ENCODE measurements at places on chromosomes 4 and X.

- no peak for DNase-seq
Observed at GRCh38 chrX:78074088-78074487, 30.0 kb upstream of the PGK1 start.

DNA sequence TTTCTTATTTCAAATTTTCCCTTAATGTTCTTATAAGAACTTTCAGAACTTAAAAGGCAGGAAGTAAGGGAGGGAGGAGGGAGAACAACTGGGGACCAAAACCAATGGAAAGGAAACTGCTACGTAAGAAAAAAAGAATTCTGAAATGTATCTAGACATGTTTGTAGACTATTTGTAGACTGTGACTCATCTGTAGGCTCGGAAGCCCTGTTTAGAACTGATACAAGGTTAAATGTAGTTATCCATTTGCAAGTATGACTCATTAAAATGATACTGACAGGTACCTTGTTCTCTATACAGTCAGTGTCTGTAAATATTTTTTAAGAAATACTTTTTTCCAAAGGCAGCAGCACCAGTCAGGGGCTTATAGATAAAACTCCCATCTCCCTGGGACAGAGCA is 202.0 kb downstream of the DHX15 start:
- DNase-seq, result no peak

DNA sequence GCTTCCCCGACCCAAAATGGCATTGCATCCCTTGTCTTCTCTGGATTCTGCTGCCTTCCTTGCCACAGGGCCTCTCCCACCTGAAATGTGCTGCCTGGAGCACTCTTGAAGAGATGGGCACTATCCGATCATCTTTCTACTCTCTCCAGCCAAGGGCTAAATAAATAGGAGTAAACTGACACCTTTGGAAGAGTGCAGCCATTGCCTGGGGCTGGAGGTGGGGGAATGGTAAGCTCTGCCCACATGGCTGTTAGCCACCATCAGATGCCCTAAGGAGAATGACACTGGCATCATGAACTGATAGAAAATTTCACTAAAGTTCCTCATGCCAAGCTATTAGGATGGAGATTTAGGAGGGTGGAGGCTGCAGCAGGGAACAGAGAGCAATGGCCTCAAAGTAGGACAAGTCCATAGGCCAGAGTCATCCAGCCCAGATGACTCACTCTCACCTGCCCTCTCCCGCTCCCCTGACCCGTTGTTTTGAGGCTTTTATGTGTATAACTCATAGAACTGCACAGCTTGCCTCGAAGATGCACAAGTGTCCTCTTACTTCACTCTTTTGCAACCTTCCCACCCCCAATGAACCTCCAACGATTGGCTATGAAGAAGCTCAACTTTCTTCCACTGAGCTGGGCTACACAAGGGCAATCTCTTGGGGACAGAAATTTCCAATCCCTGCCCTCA is 822 bp upstream of the PFKFB1 start:
- no peak for DNase-seq

GRCh38 chrX:129360175-129360574 is 163.1 kb downstream of the SMARCA1 start:
- DNase-seq, result peak; percentile 18

DNA sequence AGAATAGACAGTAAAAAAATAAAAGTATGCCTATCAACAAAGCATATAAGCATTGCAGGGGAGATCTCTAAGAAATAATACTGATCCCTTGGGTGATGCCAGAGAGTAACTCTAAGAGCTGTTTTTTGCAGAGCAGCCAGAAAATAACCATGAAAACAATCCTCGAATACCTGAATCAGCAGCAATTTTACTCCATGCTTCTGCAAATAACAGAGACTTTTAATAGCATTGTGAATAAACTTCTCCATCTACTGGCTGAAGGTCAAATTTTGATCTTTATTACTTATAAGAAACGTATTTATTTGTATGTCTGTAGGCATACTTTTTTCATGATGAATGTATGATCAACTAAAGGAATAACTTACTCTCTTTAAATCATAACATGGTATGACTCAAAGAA is 334.5 kb downstream of the GALNTL6 start:
- DNase-seq, result no peak

DNA sequence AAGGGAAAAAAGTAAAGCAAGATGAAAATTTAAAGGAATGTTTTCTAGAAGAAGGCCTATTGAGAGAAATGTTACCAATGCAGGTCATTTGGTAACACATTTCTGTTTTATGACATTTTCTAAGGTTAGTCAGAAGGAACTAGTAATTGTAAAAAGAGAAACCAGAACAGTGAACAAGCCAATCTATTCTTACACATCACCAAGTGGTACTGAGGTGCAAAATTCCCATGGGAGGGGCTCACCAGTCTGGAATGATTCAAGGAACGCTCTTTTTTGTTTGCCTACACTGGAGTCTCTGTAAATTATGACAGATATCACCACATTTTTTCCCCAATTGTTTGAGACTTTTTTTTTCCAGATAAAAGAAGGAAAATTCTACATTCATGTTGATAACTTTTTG is 404.7 kb upstream of the CNKSR2 start:
- no peak for DNase-seq

GRCh38 chr4:81505004-81505598 is 33.4 kb upstream of the RASGEF1B start:
- no peak for DNase-seq

GRCh38 chr4:146428298-146428697 is 93.4 kb downstream of the SLC10A7 start:
- DNase-seq, result peak; percentile 24

GRCh38 chr4:62531264-62531663 is 1331.1 kb downstream of the ADGRL3 start:
- no peak for DNase-seq

DNA sequence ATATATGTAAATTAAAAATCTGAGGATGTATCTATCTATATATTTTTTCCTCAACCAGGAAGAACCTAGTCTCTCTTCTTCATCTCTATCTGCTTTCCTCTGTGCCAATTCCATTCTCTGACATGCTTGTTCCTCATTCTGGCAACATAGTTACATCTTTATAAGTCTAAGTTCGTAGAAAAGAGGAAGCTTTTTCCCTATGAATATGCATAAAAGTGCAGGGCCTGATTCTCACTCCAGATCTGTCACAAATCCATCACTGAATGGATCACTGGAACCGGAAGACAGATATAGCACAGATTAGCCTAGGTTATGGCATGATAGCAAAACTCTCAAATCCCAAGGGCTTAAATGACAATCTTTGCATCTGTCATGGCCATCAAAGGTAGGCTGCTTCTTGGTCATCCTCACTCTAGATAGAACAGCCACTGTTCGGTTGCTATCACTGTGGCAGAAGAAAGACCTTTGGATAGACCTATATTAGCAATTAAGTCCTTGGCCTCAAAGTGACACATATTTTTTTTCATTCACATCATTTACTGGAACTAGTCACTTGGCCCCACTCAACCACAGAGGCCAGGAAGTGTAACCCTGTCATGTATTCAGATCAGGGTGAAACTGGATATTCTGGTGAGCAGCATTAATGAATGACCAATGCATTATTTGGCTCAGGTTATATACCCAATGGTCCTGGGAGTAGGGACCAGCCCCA is 22.2 kb downstream of the DTHD1 start:
- no peak for DNase-seq

DNA sequence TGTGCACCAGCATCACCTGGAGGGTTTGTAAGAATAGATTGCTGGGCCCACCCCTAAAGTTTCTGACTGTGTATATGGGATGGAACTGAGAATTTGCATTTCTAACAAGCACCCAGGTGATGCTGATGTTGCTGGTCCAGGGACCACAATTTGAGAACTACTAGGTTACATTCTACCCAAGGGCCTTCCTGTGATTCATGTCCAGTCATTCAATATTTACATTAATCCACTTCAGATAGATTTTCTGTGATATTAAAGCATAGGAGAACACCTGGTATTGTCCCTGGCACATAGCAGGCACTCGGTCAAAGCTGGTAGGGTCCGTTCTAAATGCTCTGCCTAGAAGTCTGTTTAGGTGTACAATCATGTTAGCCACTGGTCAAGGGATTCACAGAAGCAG is 19.5 kb upstream of the XPNPEP2 start:
- DNase-seq, result no peak

DNA sequence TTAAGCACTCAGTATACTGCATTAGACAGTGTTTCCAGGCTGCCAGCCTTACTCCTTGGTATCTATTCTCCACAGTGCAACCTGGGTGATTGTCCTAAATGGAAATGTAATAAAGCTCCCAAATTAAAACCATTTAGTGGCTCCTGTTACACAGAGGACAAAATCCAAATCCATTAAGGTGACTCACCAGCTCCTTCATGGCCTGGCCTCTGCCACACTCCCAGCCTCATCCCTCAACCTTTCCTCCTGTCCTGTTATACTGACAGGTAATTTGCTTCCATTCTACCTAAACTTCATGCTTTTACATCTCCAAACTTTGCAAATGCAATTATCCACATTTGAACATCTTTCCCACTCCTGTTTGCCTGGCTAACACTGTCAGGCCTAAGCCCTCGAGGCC is 140.3 kb downstream of the INPP4B start:
- no peak for DNase-seq

DNA sequence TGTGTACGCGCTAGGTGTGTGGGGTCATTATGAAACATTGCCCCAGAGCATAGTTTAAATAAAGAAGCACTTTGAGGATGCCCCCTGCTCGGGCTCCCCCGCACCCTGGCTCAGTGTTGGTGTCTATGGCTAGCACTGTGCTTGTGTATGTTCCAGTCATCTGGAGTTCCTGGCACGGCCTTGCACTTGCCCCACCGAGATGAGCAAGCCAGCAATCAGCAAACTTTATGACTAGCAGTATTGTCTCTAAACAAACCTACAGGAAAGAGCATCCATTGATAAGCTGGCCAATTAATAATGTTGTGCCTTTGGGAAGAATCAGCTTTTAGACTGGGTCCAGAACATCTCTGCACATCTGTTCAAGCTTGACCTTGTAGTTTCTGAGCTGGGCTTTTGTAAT is 707 bp upstream of the SHROOM4 start:
- no peak for DNase-seq

- DNase-seq, result no peak
Observed at GRCh38 chr4:70915036-70915815, 13.1 kb downstream of the MOB1B start.

GRCh38 chrX:72020204-72020603 is 109.6 kb downstream of the NHSL2 start:
- no peak for DNase-seq

DNA sequence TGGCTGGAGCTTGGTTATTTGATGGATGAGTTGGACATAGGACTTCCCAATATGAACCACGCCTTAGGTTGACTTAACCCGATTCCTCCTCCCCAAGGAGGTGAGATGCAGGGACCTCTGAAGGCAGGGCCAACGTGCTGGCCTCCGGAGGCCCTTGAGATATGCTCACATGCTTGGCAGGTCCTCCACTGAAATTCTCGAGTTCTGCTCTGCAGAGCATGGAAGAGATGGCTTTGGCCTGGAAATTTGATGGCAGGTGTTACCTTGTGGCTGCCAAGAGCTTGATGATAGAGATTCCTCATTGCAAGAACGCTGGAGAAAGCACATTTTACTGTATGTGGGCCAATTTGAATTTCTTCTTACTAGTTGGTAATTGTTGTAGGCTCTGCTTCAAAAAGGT is 117.4 kb upstream of the LIMCH1 start:
- DNase-seq, result no peak

DNA sequence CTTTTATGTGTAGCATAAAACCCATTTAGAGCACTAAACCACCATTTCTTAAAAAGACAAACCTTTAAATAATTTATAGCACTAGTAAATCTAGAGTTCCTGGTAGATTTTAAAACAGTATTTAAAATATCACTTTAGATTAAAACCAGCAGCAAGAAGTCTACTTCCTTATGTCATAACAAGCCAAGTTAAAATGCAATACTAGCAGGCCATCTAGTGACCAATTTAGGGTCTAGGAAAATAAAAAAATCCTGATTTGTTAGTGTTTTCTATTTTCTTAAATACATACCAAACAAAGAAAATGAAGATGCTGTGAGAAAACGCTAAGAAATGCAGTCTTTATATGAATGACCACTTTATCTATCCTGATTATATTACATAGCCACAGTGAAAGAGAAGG is 53.9 kb downstream of the PAPSS1 start:
- peak; percentile 3 for DNase-seq

- DNase-seq, result peak; percentile 50
Observed at GRCh38 chr4:4852591-4853362, 6.7 kb upstream of the MSX1 start.

GRCh38 chrX:31580726-31581125 is 508.9 kb upstream of the FTHL17 start:
- no peak for DNase-seq

DNA sequence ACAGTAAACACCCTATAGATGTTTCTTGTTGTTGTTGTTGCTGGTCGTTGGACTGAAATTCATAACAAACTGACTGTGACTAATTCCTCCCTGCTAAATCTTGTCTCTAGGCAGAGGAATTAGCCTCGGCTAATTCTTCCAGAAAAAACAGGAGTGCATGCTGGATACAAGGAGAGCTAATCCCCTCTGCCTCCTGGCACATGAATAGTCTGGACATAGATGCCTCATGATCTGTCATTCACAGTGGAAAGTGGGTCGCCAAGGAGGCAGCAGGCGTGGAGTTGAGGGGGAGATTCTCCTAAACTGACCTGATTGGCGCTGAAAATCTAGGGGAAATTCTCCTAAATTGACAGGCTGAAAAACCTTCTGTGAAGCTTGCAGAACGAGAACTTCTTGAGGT is 220.1 kb downstream of the DCTD start:
- DNase-seq, result no peak

DNA sequence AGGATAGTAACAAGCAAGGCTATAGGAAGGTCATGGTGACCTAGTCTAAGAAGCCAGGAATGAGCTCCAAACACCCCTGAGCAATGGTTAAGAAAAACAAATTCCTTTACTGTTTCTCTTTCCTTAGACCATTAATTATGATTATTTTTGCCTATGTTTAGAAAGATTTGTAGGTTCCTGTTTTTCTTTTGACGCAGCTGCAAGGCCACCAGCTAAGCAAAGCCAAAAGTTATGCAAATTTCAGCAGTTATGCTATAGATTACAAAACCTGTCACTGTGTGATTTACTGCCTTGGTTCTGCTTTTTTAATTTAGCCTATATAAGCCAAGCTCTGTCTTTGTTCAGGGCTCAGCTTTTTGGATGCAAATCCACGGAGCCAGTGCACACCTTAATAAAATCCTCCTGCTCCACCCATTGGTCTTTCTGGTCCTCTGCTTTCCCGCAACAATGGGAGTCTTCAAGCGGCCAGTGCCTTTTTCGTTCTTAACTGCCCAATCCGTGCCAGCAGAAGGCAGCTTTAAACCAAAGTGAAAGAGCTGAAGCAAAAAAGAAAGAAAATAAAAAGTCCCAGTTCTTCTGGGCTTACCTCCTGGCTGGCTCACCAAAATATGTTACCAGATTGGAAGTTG is 1.4 kb upstream of the CEP135 start:
- DNase-seq, result no peak

- DNase-seq, result no peak
Observed at GRCh38 chr4:73742490-73743160, 2.3 kb downstream of the CXCL8 start.

DNA sequence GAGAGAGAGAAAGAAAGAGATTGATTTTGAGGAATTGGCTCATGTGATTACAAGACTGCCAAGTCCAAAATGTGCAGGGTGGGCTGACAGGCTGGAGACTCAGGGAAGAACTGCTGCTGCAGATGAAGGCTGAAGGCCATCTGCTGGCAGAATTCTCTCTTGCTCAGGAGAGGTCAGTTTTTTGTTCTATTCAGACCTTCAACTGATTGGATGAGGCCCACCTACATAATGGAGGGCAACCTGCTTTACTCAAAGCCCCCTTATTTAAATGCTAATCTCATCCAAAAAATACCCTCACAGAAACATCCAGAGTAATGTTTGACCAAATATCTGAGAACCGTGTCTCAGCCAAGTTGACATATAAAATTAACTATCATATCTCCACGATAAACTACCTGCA is 38.2 kb upstream of the MAMLD1 start:
- no peak for DNase-seq
